ENCODE measurements at places on chromosomes 11 and 22.

DNA sequence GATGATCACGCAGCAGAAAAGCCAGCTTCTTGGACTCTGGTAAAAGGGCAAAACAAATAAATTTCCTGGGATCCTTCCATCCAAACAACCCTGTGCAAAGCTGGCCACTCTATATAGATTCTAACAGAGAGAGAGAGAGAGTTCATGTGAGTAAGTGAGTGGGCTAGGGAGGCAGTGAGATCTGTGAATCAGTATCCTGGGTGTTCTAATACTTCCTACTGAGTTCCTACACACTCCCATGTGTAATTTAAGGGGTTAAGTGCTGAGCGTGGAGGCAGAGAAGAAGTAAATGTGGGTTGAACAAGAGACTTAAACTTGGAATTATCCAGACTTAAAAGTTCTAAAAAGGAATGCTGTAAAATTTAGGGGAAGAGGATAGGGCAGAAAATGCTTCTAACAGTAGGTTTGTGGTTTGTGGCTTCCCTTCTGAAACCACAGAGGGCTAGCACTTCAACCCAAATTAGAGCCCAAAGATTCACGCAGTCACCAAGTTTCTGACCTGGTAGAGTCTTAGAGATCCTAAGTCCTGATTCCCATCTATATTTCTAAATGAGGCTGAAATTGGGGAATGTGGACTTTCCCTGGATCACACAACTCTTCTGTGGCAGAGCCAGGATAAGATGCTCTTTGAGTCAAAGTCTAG lies 413.9 kb downstream of the TENM4 start:
- DNase-seq = peak; percentile 8

DNA sequence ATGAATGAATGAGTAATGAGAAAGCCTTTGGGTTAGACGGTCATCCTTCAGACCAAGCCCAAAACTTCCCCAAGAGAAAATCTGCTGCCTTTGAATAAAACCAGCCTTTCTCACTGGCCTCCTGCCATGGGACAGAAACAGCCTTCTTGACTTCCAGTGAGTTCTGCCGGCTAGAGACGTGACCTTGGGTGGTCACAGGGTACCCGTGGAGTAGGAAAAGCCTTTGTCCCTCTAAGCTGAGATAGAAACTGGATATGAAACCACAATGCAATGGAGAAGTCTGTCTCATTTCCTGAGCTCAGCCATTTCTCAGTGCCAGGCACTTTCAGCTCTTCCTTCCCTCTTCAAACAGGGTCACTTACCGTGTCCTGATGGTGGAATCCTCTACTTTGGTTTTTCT lies 21.2 kb upstream of the YWHAH start:
- DNase-seq = peak; percentile 50

DNA sequence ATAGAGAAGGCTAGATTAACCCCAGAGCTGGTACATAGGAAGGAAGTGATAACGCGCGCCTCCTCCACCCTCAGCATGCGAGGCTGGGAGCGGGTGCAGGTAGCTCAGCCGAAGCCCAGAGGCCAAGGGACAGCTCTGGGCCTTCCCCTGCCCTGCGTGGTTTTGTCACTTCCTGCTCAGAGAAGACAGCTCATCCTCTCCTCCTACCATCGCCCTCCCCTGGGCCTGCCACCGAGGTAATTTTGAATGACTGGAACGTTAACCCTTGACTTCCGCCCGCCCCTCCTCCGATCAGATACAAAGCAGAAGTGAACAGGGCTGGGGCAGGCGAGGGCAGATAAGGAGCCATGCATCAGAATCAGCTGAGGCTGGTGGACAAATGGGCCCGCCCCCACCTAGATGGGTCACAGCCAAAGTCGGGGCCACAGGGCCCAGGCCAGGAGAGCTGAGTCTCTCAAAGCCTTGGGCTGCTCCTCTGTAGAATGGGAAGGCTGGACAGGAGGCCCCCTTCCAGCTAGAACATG lies 1.6 kb downstream of the RAC2 start:
- DNase-seq = peak; percentile 99

- DNase-seq = peak; percentile 83
Observed at GRCh38 chr11:102287964-102288724, 29.1 kb upstream of the BIRC3 start.

GRCh38 chr11:28114731-28115130 lies 6.5 kb downstream of the METTL15 start:
- DNase-seq = no peak

GRCh38 chr22:41917903-41918791 lies 3.3 kb upstream of the SHISA8 start:
- peak; percentile 62 for DNase-seq

- DNase-seq = no peak
Observed at GRCh38 chr11:132111838-132112237, 741.4 kb downstream of the NTM start.

- peak; percentile 47 for DNase-seq
Observed at GRCh38 chr11:416757-417621, 2.2 kb upstream of the SIGIRR start.

DNA sequence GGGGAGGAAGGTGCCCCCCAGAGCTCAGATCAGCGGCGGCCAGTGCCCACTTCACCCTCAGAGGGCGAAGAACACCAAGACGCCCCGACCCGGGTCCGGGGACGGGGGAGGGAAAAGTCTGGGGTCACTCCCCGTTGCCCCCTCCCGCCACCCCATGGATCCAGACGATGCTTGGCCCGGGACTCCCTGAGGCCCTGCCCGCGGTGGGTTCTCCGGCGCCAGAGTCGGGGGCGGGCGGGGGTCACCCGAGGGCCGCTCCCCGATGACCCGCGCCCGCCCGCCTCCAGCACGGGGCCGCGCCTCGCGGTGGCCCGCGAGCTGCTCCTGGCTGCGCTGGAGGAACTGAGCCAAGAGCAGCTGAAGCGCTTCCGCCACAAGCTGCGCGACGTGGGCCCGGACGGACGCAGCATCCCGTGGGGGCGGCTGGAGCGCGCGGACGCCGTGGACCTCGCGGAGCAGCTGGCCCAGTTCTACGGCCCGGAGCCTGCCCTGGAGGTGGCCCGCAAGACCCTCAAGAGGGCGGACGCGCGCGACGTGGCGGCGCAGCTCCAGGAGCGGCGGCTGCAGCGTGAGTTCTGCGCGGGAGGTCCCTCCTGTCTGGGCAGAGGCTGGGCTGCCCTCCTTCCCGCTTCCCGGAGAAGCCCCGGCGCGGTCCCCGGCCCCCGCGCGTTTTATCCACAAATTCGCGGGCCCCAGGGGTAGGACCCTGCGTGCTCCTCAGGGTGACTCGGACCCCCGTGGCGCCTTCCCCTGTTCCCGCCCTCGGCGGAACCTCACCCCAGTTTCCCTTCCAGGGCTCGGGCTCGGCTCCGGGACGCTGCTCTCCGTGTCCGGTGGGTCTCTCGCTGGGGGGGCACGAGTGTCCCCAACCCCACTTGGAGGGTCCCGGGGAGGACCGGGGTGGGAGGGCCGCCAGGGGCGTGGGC lies 1.1 kb downstream of the NLRP6 start:
- no peak for DNase-seq

GRCh38 chr11:8731647-8732323 lies 49.2 kb downstream of the RPL27A start:
- DNase-seq = no peak

DNA sequence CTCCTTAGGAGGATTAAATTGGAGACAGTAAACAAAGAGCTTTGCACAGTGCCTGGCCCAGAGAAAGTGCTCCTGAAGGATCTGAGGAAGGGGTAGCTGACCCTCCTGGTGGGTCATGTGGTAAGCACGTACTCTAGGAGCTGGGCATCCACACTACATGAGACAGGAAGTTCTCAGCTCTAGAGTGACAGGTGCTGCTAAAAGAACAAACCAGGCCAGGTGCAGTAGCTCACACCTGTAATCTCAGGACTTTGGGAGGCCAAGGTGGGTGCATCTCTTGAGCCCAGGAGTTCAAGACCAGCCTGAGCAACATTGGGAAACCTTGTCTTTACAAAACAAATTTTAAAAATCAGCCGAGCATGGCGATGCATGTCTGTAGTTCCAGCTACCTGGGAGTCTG lies 13.1 kb downstream of the SLC43A1 start:
- DNase-seq = no peak

DNA sequence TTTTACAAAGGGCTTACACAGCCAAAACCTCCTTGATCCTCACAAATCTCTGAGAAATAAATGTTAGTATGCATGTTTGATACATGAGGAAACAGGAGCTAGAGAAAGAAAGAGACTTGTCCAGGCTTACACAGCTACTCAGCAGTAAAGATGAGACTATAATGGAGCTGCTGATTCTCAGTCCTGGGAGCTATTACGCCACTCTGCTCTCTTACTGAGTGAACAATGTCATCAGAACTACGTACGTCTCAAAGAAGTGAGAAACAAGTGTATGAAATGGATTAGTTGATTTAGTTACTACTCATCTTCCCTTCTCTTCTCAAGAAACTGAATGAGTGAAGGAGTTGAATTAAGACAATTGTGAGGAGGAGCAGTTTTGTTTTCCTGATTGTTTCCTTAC lies 12.3 kb downstream of the MS4A6E start:
- no peak for DNase-seq

DNA sequence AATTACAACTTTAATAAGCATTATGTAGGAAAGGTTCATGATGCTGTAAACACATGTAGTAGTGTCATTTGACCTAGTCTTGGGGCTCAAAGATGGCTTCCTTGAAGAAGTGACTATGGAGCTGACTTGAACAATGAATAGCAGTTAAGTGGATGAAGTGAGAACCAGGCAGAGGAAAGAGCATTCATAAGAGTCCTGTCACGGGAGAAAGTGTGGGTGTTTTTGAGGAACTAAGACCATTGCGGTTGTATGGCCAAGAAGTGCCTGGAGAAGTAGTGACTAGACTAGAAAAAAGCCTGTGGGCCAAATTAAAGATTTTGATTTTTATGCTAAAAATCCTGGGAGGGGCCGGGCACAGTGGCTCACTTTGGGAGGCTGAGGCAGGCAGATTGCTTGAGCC lies 7.2 kb upstream of the IL18BP start:
- peak; percentile 81 for DNase-seq

GRCh38 chr11:78221396-78222315 lies 32.9 kb downstream of the USP35 start:
- no peak for DNase-seq

DNA sequence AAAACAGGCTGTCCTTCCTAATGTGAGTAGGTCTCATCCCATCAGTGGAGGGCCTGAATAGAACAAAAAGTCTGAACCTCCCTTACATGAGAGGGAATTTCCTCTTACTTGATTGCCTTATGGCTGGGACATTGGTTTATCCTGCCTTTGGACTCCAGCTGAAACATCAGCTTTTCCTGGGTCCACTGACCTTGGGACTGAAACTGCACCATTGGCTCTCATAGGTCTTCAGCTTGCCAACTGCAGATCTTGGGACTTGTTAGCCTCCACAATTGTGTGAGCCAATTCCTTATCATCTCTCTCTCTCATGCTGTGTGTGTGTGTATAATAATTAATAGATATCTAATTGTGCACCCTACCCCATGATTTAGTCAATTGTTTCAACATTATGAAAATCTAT lies 375.3 kb upstream of the DDI1 start:
- no peak for DNase-seq

GRCh38 chr11:68011051-68011943 lies 1.2 kb downstream of the ALDH3B1 start:
- DNase-seq = peak; percentile 59

GRCh38 chr11:114799476-114799875 lies 121.1 kb downstream of the NXPE2 start:
- no peak for DNase-seq

DNA sequence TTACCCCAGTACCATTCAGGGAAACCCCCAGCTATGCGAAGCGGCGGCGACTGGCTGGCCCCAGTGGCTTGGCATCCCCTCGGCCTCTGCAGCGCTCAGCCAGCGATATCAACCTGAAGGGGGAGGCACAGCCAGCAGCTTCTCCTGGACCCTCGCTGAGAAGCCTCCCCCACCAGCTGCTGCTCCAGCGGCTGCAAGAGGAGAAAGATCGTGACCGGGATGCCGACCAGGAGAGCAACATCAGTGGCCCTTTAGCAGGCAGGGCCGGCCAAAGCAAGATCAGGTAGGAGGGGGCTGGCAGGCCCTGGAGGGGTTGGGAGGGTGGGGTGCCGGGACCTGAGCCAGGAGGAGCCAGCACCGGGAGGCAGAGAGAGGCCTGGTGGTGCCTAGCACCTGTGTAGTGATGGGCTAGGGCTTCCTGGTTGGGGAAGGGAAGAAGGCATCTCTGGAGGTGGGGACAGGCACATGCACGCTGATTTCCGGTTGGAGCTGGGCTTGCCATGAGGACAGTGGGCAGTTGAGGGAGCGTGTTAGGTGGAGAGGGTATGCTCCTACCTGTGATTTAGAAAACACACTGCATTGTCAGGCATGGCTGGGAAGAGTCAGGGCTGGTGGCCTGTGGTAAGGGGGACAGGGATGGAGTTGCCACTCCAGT lies 22.3 kb downstream of the SHANK3 start:
- DNase-seq = no peak

- DNase-seq = no peak
Observed at GRCh38 chr11:26323837-26324236, 8.1 kb upstream of the ANO3 start.

DNA sequence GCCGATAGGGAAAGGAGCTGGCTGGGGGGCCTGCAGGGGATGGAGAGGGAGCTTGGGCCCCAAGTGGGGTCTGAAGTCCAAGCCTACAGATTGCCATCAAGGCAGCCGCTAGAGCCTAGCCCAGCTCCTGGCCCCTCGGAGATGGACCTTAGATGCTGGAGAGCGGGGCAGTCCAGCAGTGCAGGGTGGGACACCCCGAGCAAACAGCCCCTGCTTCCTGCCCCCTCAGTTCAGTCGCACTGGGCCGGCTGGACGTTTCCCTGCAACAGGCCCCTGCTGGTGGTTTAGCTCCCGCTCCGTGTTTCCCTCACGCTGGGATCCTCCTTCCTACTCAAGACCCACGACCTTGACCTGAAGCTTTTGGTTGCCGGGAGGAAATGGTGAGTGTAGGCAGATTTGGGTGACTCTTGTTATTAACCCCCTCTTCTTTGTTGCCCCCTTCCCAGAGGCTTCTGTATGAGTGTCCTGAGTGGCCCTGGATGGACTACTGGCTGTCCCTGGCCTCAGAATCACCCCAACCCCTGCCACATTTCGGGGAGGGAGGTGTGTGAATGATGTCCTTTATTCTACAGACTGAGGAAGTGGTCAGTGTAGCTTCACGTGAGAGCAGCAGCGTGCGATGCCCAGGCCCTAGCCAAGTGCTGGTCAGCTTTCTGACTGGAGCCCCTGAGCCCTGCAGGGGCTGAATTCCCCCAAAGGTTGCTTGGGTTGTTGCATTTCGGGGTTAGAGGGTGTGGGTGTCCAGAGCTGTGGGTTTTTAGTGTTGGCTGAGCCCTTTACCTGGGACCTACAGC lies 2.7 kb downstream of the ST3GAL4 start:
- DNase-seq = no peak

- no peak for DNase-seq
Observed at GRCh38 chr22:39229688-39230260, 15.0 kb downstream of the PDGFB start.

GRCh38 chr11:61927501-61927900 lies 10.1 kb upstream of the RAB3IL1 start:
- no peak for DNase-seq

GRCh38 chr22:36373258-36373579 lies 14.5 kb downstream of the MYH9 start:
- DNase-seq = peak; percentile 80

DNA sequence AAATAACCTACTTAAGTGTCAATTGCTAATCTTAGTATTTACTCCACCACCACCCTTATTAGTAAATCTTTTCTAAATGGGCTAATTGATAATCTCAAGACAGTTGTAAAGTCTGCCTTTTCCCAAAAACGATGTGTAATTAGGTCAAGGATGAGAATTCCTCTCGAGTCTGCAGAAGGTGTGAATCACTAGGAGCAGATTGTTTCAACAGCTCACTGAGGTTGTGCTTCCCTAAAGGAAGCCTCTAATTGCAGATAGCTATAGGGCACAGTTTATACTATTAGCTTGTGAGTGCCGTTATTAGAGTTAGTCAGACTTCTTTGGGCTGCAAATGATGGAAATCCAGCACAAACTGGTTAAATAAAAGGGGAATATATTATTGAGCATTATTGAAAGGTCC lies 84.9 kb downstream of the C11orf91 start:
- DNase-seq = no peak

All from Kasumi-1 (cell line).